ENCODE measurements at places on chromosomes 11 and 22. TPM values are rescaled to one million over a fixed set of nuclear protein-coding genes. Genes with fewer than 3 reads are reported as not detected.

DNA sequence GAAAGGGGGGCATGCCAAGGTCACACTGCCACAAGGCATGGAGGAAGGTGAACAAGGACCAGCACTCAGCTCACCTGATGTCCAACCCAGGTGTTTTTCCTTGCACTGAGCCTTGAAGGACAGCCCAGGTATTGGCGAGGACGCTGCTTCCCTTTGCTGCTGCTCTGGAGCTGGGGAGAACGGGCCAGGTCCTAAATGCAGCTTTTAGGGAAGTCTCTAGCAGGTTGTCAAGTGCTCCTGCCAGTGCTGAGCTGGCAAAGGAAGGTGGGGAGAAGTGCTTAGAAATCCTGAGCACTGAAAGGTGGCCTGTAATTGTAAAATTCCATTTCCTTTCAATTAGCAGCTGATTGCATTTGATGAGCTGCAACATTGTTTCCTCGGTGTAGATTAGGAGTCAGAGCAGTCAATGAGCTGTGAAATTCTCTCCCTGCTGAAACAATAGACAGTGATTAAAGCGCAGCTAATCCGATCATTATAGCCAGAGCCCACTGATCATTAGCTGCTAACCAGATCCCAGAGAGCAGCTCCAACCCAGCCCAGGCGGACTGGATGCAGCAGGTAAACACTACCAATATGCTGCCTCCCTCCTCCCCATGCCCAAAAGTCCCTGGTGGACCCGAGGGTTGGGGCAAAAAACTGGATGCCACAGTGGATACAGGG lies 507.6 kb downstream of the INSC start:
- ATAC-seq: no peak

- ATAC-seq: no peak
These were observed 20.4 kb downstream of the CCDC81 start for GRCh38 chr11:86395061-86395551.

DNA sequence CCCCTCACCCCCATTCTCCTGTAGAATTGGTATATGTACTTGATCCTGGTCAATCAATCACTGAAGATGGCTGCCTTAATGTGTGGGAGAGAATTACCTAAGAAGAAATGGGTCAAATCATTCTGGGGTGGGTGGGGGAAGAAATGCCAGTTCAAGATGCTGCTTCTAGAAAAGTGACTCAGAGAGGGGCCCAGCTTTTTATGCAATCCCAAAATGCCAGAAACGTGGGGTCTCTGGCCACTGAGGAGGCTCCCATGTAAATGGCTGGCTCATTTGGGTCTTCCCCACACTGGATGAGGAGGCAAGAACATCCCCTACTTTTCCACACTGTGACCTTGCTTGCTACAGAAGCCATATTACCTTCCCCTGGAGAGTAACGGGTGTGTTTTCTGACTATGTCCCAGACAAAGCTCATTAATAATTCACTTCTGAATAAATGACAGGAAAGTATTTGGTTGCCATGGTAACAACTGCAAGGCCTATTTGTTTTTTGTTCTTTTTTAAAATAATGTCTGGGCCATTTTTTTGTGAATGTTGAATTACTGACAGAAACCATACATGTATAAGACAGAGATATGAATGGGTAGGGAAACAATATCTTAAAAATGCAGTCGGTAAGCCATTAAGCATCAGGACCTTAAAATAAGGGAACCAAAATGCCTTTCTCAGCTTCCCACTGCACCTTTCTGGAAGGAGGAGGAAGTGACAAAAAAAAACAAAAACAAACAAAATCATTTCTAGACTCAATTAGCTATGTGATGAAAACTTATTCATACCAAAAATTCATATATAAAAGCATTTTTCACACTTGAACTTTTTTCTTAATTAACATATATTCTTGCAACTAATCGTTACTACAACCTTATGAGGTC lies 32.0 kb downstream of the SLC1A2 start:
- ATAC-seq: no peak

GRCh38 chr11:64787526-64788320 lies 9.4 kb upstream of the SF1 start:
- ATAC-seq: peak; percentile 75

DNA sequence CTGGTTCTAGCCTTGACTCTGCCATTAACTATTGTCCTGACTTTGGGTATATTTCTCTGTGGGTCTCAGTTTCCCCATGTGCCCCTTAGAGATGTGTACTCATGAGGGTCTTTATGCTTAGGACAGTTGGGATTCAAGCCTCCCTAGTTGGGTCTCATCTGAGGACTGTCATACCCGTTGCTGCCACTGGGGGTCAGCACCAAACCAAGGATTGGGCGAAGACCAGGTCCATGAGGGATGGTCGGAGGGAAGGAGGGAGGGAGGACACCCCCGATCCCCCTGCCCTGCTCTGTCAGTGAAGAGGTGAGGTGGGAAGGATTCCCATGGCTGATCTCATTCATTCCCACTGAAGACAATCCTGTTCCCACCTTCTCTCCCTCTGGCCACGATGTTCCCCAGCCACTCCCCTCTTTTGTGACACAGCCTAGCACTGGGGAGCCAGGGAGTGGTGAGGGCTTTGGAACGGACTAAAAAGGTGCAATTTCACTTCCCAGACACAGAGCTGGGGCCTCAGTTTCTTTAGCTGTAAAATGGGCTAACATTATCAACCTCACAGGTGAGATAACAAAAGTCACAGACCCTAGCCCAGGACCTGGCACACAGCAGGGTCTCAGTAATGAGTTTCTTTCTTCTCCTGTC lies 12.4 kb upstream of the KLHL35 start:
- peak; percentile 46 for ATAC-seq

- no peak for ATAC-seq
These were observed 111.2 kb upstream of the ALX4 start for GRCh38 chr11:44421090-44421675.

DNA sequence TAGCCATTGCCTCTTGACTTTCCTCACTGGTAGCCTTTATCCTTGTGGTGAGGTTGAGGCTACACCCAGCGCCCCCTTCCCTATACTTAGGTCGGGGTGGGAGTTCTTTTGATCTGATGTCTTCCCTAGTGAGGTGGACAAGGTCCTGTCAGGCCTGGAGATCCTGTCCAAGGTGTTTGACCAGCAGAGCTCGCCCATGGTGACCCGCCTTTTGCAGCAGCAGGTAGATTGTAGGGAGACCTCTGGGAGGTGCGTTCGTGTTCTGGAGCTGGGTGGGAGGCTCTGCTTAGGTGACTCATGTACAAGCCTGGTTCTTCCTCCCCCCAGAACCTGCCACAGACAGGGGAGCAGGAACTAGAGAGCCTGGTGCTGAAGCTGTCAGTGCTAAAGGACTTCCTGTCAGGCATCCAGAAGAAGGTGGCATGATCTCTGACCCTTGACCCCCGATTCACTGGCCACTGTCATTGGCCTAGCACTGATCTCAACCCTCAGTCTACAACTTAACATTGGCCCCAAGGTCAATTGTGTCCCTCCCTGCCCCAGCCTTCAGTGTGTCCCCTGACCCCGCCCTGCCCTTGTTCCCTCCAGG lies 4.9 kb downstream of the INPPL1 start:
- ATAC-seq: no peak

DNA sequence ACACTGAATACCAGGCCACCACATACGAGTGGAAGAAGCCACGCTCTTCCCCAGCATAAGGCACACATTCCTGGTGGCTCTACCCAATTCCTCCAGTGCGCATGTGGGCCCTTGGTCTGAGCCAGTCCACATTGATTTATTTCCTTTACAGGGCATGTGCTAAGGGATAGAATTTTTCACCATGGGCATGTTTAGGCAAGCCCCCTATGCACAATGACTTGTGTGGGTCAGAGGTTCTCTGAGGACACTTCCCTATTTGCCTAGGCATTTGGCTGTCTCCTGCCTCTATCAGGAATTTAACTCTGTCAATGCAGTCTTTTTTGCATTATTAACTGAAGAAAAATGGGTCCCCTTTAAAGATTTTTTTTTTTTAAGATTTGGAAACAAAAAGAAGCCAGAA lies 718.1 kb downstream of the NTM start:
- no peak for ATAC-seq

DNA sequence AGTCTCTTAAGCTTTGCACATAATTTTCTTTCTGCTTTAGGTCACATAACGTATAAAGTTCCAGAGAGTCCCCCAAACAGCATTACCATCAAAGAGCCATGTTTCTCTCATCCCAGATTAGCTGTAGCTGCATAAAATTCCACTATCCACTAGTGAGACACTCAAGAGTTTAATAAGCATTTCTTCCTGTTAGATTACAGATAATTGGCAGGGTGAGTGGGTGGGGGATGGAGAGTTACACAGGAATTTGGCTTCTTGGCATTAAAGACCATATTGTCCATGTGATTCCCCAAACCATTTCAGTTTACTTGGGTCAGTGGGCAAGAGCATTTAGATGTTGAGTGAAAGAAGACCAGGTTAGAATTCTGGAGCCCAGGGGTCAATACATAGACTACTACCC lies 82.3 kb downstream of the FDX1 start:
- ATAC-seq: no peak

DNA sequence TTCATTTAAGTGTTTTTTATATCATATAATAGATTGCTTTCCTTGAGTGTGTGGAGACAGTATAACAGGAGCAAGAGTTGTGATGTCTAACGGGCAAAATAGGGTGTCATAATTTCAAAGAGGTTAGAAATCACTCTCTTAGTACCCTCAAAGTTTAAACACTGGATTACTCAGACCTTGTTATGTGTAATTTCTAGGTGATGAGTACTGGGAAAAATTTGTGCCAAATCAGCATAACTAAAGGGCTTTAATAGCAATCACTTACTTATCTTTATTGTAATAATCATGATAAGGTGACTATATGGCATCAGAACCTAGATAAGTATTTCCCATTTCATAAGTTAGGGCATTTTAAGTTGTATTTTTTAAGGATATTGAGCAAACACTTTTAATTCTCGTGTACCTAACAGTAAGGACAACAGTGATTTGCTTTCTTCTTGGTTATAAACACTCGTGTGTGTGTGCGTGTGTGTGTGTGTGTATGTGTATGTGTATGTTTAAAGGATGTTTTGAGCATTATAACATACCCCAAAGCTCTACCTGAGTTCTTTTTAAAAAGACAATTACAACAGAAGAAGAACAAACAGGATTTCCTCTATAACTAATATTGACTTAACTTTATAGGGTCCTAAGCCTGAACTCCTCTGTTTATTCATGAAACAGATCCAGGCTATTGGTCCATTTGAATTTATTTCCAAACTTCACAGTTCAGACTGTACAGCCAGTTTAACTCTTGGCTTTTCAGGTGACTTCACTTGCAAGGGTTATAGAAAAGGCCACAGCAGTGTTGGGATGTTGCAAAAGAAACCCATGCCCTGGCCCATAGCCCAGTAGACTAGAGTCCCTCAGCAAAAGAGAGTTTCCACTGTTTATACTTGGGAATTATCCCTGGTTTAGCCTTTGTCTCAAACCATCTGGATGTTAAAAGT lies 23.7 kb upstream of the PDE3B start:
- ATAC-seq: peak; percentile 58

Gene CCDC188
- total RNA-seq: not detected

Gene GLB1L2
- total RNA-seq: 7.6 TPM

Gene FGF3
- not detected for total RNA-seq

Gene LMNTD2
- 2.1 TPM for total RNA-seq

Data from gastroesophageal sphincter (tissue), 4 donors.